ENCODE measurements at places on chromosomes 3 and 15.

GRCh38 chr3:61081554-61081953 lies 169.7 kb downstream of the FHIT start:
- DNase-seq, result no peak

GRCh38 chr3:71309342-71309741 lies 274.2 kb downstream of the FOXP1 start:
- DNase-seq, result no peak

GRCh38 chr3:161274691-161275298 lies 53.7 kb downstream of the NMD3 start:
- DNase-seq, result peak; percentile 34

DNA sequence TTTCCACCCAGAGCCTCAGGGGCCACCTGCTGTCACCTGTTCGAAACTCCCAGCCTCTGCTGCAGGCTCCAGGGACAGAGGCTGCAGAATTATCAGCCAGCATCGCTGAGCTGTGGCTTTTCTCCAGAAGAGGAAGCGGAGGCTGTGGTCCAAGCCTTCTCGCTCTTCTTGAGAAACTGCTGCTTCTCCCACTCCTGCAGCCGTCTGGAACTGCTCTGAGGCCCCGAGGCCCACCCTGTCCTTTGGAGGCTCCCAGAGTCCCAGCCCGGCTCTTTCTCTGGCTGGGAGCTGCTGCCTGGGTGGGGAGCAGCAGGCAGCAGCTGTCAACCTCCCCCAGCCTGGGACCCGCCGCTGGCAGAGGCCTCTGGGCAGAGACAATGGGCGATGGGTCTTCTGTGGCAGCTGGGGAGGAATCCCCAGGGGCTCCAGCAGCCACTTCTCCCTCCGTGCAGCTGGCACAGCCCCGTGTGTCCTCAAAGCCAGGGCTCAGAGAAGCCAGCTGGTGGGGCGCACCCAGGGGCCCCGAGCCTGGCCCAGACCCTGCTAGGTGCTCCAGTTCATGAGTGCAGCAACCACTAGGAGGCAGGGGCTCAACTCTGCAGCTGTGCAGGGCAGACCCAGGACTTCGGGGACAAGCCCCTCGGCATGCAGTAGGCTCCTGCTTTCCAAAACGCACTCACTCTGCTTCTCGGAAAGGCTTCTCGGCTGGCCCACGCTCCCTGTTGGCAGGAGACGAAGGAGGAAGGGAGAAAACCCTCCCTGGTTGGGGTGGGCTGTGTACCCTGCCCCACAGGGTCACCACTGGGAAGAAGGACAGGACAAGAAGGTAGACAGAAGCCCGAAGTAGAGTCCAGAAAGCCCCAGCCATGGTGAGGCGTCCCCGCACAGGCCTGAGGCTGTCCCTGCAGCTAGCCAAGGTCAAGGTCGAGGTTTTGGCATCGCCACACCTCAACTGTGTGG lies 49.9 kb upstream of the FURIN start:
- DNase-seq, result peak; percentile 22

GRCh38 chr3:107752202-107752990 lies 229.6 kb downstream of the BBX start:
- peak; percentile 22 for DNase-seq

DNA sequence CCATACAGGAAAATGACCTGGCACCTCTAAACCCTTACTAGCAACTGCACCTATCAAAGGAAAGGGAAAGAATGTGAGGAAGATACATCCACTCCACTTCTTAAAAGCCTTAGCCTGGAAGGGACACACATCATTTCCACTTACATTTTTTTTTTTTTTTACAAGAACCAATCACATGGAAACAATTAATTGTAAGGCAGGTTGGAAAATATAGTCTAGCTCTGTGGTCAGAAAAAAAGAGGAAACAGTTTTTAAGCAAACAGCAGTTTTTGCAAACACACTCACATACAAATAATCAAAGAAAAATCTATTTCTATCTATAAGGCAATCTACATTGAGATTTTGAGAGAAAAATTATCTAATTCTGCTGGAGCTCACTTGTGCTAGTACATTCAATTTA lies 98.9 kb upstream of the SPRED1 start:
- no peak for DNase-seq

GRCh38 chr3:46410669-46411068 lies 3.6 kb downstream of the CCRL2 start:
- DNase-seq, result no peak

- DNase-seq, result no peak
Measured at GRCh38 chr15:63294359-63294758, 17.0 kb downstream of the APH1B start.

- no peak for DNase-seq
Measured at GRCh38 chr3:195859846-195860411, 48.2 kb upstream of the MUC4 start.

GRCh38 chr15:82106679-82107078 lies 60.9 kb upstream of the MEX3B start:
- no peak for DNase-seq

DNA sequence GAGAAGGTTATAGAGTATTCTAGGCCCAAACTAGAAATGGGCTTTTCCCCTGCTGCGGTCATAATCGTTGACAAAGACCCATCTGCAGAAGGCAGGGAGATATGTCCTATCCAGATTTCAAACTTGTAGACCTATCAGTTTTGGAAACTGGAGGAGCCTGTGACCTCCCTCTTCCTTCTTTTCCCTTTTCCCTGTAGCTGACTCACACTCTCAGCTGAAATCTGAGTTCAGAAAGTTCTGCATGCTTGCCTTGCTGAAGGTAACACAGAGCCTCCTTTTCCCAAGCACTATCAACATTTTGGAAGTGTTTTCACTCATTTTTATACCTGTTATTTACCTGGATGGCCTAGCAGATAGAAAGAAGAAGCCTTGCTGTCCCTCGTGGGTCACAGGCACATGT lies 59.1 kb upstream of the PSMD6 start:
- DNase-seq, result no peak

DNA sequence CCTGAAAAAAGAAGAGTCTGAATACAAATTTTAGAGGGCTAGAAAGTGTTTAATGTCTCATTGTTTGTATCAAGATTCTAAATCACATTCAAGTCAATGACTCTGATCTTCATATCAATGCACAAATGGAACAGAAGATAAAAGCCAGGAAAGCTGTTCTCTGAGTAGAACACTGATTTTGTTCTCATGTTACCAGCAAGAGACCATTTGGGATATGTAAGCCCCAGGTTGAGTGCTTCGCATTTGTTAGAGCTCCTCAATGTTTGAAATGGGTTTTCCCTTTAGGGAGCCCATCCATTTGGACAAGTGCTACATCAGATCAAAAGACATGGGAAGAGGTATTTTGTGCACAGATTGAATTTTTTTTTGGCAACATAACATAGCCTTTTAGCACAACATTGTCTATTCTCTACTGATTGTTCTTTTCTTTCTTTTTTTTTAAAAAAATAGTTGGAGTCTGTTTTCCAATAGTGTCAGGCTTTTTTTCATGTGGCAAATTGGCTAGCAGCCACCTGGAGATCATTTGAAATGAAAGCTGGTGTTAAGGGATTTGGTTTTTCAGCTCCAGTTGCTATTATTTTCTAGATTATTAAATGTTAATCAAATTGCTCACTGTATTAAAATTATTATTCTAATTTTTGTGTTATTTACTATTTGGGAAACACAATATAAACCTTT lies 74.5 kb upstream of the ZPLD1 start:
- no peak for DNase-seq

DNA sequence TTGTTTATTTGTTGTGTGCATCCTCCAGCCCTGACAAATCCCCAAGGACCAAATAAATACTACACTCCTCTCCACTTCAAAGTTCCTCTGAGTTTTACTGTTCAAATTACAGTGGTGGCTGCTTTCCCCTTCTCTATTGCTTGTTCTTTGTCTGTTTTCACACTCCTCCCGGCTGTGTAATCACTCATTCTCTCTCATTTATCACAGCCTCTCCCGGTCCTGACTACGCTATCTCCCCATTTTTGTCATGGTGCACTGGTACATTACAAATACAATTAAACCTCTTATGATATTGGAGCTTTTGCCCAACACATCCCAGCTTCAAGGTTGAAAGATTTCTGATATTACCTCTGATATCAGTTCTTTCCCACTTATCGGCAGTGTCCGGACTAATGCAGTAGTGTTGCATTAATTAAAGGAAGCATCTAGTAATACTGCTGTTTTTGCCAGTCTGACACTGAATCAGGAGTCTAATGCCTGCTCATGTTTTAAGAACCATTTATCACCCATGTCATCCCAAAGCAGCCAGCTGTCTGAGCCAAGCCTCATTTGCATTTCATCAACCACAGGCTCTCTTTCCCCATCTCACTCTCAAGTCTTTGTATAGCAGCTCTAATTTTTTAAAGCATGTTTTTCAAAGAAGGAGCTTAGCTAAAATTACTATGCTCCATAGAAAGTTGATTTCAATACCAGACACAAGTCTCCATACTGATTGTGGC lies 740.5 kb downstream of the ROBO2 start:
- no peak for DNase-seq

GRCh38 chr3:53834429-53835095 lies 11.7 kb downstream of the CHDH start:
- no peak for DNase-seq

Measured in colonic mucosa (tissue), 4 donors.